ENCODE measurements at places on chromosomes 3 and 15.

- no peak for DNase-seq
Measured at GRCh38 chr15:88802991-88803240, 320 bp upstream of the ACAN start.

DNA sequence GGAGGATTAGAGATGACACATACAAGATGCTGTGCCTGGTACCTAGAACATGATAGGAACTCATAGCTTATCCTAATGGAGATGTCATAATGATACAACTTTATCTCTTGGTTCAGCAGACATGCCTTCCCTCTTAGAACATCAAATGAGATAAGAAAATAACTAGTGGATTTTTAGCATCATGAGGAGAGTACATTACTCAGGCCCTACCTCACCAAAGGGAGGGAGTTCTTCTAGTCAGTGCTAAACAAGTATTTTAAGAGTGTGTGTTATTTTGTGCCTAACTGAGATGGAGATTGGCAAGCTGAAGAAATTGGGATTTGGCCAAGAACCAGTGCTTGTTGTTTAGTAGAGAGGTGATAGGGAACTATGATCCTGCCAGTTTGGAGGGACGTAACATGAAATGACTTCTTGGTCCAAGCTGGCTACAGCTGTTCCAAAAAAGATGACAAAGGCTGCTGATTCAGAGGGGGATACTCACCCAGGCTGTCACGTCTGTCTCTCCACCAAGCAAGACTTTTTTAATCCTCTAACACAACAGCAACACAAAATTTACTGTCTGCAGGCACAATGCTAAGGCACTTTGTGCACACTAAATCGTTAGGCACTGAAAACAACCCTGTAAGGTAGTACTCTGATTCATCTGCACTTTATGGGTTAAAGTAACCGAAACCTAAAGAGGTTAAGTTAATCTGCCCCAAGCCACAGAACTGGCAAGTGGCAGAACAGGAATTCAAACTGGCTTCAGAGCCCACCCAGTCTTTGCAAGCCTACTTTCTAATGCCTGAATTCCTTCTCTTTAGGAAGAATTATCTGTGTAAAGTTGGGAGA is 126.5 kb downstream of the CMSS1 start:
- DNase-seq, result no peak

- no peak for DNase-seq
Measured at GRCh38 chr3:150581174-150581573, 21.9 kb upstream of the SELENOT start.

- DNase-seq, result no peak
Measured at GRCh38 chr3:34212656-34213055, 414.2 kb downstream of the PDCD6IP start.

DNA sequence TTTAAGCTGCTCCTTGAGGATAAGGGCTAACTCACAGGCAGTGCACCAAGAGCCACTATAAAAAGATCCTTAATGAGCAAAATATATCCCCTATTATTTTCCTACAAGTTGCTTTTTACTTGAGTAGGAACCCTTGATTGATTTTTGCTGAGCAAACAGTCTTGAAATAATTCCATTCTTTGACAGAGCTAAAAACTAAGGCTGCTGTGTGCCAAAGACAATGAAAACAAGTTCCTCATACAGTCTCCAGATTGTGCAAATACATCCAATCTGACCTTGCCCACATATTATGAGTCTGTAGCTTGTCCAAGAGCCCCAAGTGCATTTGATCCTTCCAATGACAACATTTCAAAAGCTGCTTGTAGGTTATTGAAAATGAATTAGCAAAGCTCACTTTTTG is 15.0 kb downstream of the PRKAR2A start:
- no peak for DNase-seq

GRCh38 chr3:25962255-25962654 is 172.4 kb downstream of the OXSM start:
- DNase-seq, result no peak

Measured in SK-N-MC (cell line).